ENCODE measurements at places on chromosomes 3 and 15.

DNA sequence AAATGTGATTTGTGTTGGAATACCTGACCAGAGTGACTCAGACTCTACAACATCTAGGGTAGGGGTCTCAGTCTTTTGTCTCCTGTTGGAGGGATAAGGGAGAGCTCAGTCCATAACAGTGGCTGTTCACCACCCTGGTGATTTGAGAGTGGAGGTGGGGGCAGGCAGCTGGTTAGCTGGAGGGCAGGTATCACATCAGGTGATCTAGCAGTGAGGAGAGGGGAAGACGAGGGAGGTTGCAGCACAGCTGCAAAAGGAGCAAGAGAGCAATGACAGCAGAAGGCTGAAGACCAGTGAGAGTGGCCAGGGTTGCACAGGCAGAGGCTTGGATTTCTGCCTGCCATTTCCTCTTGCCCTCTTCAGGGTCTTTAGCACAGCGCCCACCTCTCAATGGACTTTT lies 38.4 kb downstream of the PLCL2 start:
- DNase-seq = no peak

- DNase-seq = no peak
Observed at GRCh38 chr3:55169608-55170072, 241.8 kb upstream of the LRTM1 start.

GRCh38 chr15:85047271-85047948 lies 65.8 kb downstream of the PDE8A start:
- peak; percentile 88 for DNase-seq

DNA sequence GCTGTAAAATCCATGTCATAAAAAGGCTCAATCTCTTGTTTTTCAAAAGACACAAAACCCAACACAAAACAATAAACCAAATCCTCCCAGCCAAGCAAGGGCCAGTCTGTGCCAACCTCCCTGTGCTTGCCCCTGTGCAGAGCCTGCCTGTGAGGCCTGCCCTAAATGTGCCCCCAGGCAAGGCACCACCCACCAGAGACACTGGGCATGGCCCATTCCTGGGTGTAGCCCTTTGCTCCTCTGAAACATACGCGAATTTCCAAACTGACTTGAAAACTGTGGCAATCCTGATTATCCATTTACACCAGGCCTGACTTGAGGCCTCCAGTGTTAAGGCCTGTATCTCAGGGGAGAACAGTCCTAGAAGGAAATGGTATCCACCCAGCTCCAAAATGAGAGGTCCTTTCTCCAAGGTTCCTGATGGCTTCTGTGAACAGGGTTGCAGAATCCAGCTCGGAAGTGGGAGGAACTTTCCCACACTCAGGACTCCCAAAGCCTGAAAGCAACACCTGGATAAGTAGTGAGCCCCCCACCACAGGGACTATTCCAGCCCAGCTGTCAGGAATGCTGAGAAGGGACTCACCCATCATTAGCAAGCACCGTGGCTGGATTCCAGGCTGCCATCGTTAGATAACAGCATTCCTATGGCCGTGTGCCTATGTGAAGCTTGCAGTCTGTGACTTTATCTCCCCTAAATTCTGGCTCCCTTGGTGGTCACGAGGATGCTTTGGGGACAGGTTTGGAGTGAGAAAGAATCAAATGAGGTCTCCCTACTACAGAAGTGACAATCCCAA lies 61.8 kb downstream of the CACNA2D2 start:
- no peak for DNase-seq

- no peak for DNase-seq
Observed at GRCh38 chr3:32387512-32387911, 4.1 kb upstream of the CMTM7 start.
